Muscle of leg (tissue), 16 donors: ENCODE measurements at places on chromosomes 7 and 10. TPM values are rescaled to one million over a fixed set of nuclear protein-coding genes. Genes with fewer than 3 reads are reported as not detected.

- no peak for DNase-seq
Observed at GRCh38 chr7:18402488-18403183, 92.9 kb upstream of the HDAC9 start.

Gene PRPS1L1
- polyA plus RNA-seq = not detected

DNA sequence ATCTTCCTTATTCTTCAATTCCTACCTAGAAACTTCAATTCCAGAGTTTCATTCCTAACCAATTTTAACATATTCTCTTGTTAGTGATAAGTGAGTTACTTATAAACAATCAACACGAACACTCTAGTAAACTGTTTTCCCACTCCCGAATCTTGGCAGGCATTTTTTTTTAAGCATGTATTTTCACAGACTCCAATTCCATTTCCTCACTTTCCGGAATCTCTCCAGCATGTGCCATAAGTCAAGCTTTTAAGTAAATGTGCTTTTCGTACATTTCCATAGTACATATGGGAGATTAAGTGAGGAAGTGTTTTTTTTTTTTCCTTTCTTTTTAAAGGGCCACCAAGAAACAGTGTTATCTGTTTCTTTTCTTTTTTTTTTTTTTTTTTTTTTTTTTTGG lies 89.1 kb downstream of the FGFR2 start:
- DNase-seq = peak; percentile 81

DNA sequence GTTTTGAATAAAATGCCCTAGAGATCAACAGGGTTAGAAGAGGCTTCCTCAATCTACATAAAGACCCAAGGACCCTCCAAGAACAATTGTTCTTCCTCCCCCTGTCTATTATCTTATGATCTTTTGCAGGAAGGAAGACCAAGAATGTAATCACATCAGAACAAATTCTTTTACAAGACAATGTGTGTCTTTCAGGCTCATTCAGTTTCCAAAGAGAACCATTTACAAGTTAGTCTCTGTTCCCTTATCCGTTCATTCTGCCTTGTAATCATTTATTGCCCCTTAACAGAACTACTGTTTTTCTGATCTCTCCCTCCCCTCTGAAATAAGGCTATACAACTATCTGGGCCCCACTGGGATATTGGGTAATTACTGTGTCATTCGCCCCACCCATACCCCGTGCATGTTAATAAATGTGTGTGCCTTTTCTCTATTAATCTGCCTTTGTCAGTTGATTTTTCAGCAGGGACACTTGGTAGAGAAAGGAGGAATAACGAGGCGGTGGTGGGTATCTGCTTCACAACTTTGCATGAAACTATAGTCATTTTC lies 5.7 kb upstream of the MKRN1 start:
- DNase-seq = no peak

GRCh38 chr10:22573820-22574569 lies 140.4 kb downstream of the PIP4K2A start:
- no peak for DNase-seq

Gene GNG11
- polyA plus RNA-seq = 28.8 TPM

- DNase-seq = no peak
Observed at GRCh38 chr7:151607464-151607867, 87.8 kb upstream of the RHEB start.

- DNase-seq = no peak
Observed at GRCh38 chr7:108012499-108013430, 9.8 kb upstream of the LAMB1 start.

- peak; percentile 85 for DNase-seq
Observed at GRCh38 chr7:75688200-75689136, 50.3 kb downstream of the HIP1 start.

DNA sequence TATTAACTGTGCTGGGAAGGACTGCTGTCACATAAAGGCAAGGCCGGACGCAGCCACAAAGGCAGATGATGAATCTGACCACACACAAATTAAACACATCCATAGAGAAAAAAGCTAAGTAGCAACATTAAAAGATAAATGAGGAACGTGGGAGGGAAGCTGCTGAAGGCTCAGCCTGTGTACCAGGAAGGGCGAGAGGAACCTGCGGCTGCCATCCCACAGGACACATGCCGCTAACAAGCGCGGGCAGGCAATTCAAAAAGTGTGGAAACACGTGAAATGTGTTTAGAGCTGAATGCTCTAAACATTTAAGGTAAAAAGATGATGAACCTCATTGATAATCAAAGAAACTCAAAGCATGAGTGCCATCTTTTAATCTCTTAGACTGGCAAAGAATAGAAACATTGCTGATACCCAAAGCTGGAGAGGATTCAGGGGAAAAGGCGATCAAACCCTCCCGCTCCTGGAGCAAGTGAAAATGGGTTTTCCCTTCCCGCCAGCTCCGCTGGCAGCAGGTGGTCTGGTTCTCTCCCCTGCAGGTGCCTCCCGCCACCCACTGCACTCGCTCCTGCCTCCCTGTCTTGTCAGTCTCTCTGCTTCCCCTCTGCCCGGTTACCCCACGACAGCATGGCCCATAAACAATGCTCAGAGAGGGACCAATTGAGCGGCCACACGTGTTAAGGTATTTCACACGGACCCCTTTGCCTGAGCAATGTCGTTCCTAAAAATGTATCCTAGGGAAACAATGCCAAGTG lies 4.2 kb downstream of the STK32C start:
- DNase-seq = no peak

Gene GRM3
- polyA plus RNA-seq = 0.06 TPM

Gene GDF10
- 0.41 TPM for polyA plus RNA-seq

- DNase-seq = no peak
Observed at GRCh38 chr7:135169141-135169963, 1.2 kb downstream of the CYREN start.

DNA sequence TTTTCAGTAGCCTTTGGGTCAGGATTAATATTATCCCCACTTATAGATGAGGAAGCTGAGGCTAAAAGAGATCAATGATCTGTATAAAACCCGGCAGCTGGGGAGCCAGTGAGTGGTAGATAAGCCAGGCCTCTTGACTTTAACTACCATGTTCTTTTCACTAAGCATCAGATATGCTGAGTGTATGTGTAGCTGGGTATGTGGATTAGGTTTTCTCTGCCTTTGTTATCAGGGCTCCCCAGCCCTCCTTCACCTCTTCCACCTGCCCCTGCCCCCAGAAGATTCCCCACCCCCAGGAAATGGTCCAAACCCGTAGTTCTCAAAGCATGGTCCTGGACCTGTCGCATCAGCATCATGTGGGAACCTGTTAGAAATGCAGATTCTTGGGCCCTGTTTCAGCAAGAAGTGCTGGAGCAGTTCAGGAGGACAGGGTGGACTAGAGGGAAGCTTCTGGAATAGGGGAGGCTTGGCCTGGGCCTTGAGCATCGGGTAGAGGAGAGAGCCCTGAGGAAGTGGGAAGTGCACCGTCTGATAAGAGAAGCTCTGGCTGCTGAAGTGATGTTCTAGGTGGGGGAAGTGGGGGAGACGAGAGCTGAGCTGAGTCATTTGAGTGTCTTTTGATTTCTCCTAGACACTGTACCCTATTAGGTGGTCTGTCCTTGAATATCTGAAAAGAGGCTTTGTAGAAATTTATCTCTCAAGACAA lies 101.3 kb downstream of the HIF1AN start:
- no peak for DNase-seq

DNA sequence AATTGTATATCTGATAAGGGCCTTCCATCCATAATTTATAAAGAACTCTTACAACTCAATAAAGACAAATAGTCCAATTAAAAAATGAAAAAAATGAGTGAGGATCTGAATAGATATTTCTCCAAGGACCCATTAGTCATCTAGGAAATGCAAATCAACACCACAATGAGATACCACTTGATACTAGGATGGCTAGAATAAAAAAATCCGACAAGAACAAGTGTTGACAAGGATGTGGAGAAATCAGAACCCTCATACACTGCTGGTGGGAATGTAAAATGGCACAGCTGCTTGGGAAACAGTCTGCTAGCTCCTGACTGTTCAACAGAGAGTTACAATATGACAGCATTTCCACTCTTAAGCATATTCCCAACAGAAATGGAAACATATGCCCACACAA lies 24.6 kb downstream of the ALOX5 start:
- DNase-seq = no peak

Gene NRP1
- 115 TPM for polyA plus RNA-seq

DNA sequence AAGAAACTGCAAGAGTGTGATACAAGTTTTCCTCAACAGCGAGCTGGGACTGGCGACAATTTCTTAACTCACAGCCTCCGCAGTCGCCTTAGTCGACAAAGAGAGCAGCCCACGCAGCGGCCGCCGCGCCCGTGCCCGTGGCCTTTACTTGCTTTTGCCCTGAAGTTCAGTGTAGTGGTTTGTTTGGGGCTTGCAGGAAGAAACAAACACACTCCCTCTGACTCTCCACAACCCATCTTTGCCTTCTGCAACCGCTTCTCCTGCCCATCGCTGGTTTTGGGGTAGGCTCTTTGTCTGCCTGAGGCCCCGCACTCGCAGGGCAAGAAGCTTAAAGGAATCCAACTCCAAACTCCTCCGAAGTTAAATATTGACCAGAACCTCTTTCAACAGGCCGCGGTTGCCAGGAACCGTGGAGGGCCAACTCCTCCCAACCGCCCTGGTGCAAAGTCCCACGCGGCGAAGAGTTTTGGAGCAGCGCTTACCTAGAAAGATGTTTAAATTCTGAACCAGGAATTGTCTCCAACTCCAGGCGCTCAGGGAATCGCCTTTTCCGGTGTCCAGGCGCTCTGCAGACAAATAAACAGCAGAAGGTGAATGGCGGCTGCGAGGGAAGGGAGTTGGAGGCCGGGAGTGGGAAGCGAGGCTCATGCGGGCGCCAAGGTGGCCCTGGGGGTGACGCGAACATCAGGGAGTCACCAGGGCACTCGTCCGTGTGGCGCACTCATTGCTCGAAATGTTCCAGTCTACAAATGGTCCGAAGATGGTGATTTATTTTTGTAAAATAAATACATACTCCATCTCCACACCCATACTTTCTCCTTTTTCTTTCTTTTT lies 8.3 kb downstream of the HOXA4 start:
- DNase-seq = no peak

DNA sequence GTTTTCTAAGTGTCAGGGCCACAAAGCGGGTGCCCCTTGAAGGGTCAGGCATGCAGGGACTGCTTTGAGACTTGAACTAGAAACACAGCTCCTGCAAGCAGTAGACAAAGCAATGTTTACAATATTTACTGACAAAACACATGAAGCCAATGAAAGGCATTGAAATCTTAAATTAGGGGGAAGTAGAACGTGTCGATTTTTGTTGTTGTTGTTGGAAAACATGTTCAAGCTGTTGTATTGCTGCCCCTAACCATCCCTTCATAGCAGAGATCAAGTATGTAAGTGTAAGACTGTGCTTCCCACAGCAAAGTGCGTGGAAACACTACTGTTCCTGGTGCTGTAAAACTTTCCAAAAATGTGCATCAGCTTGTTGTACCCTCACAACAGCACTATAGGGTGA lies 131.6 kb upstream of the MGMT start:
- no peak for DNase-seq

Gene AKR1C4
- polyA plus RNA-seq = not detected

Gene OPN1SW
- polyA plus RNA-seq = 2.4 TPM

Gene FAM131B
- 1.5 TPM for polyA plus RNA-seq

DNA sequence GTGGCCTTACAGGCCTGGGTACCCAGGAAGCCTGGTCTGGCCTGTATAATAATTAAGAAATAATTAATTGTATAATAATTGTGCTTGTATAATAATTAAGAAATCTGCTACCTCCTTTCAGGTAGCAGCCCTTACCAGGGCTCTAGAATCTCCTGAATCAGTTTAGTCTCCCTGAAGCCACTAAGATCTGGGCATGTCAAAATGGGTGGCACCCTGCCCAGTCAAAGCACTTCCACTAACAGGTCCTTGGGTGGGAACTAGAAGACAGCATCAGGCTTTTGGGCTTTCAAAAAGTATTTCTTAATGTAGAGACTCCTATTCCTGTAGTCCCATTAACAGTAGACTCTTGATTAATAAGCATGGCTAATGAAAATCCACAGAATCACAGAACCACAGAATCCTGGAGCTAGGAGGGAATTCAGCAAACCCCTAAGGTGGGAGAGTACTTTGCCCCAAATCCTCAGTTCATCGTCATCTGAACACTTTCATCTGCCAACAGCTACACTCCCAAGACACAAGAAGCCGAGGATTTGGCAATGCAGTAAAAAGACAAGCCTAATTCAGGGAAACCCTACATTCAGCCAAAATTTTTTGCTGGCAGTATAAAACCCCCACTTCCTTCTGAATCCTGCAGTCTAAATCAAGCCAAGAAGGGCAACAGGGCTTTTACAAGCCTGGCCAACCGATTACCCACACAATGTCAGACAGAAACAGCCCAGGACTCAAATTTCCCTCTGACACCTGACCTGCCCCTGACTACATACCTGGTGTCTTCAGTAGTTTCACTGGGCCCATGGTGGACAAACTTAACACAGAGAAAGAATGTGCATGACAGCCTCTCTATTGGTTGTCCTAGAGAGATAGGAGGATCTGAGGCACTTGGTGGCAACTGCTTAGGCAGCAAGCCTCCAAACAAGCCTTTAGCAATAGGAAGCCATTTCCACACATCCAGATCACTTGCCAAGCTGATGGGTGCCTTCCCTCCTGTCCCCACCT lies 5.9 kb upstream of the IL6 start:
- no peak for DNase-seq

DNA sequence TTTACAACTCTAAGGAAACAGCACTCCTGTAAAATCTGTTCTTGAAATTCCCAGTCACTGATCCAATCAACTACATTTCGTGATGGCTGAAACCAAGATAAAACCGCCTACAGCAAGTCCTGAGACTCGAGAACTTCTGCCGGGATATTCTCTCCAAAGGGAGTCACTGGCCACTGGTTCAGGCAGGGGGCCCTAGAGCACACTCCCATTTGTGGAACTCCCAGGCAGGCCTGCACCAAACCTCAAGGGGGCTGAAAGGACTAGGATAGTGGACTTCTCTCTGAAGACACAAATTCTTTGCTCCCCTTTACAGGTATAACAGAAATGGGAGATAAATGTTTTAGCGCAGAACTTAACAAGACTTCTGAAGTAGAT lies 16.3 kb downstream of the CYTH3 start:
- peak; percentile 62 for DNase-seq

DNA sequence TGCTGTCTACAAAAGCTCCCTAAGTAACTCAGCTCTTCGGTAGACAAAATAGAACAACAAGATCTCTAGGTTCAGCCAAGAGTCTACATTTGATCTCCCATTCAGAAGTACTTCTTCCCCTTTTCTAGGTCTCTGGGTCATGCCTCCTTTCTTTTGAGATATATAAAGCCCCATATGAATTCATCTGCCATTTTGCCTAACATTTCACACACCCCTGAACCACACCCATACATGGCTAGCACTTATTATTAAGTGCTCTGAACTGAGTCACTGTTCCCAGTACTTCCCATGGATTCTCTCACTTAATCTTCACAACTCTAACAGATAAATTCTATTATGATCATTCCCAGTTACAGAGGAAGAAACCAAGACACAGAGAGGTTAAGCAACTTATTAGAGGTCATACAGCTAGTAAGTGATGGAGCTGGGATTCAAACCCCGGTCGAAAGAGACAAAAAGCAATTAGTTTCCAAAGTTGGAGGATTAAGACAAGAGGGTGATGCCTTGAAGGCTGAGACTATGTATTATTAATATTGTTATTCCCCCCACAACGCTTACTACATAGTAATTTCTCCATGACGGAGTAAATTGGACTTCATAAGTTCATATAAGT lies 17.3 kb downstream of the MYOF start:
- no peak for DNase-seq
